Ovary (tissue), 10 donors: ENCODE measurements at places on chromosomes 4 and X.

DNA sequence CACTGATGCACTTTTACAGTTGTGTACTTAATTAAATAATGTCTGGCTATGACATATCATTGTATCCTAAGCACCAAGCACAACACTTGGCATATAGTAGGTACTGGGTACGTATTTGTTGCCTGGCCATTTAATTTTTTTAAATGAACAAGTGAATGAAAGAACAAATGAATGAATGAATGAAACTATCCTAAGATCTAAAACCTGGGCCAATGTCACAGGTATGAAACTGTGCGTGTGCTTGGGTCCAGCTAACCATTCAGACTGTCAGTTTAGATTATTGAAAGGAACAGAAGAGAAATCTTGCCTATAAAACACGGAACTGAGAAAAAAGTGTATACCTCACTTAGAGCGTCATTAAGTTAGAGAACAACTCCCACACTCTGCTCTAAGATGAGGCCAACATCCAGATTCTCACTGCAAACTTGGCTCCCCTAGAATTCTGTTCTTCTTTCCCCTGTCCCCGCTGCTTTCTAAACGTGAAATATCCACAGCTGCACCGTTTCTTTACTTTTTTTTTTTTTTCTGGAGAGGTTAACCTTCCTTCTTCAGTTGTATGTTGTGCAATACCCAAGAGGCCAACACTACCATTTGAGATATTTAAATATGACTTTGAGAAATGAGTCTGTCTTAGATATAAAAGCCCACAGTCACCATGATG is 17.3 kb upstream of the SEL1L3 start:
- no peak for DNase-seq
- H3K4me1 ChIP-seq = no peaks in the 10 kb centered on the region

GRCh38 chr4:963276-964225 is 9.8 kb downstream of the DGKQ start:
- H3K36me3 ChIP-seq = no peaks in the 10 kb centered on the region
- no peaks in the 10 kb centered on the region for H3K4me1 ChIP-seq
- no peak overlapping the region for H3K4me3 ChIP-seq
- H3K27me3 ChIP-seq = no peaks in the 10 kb centered on the region
- no peak for DNase-seq
- H3K27ac ChIP-seq = no peak overlapping the region

DNA sequence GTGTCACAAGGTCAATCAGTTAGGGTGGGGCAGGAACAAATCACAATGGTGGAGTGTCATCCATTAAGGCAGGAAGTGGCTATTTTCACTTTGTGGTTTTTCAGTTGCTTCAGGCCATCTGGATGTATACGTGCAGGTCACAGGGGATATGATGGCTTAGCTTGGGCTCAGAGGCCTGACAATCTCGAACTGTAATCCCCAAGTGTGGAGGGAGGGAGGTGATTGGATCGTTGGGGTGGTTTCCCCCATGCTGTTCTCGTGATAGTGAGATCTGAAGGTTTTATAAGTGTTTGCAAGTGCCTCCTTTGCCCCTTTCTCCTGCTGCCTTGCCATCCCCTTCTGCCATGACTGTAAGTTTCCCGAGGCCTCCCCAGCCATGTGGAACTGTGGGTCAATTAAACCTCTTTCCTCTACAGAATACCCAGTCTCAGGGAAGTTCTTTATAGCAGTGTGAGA is 36.7 kb upstream of the STS start:
- H3K4me3 ChIP-seq = no peak overlapping the region
- H3K27ac ChIP-seq = no peak overlapping the region
- H3K36me3 ChIP-seq = no peaks in the 10 kb centered on the region
- H3K27me3 ChIP-seq = no peaks in the 10 kb centered on the region

DNA sequence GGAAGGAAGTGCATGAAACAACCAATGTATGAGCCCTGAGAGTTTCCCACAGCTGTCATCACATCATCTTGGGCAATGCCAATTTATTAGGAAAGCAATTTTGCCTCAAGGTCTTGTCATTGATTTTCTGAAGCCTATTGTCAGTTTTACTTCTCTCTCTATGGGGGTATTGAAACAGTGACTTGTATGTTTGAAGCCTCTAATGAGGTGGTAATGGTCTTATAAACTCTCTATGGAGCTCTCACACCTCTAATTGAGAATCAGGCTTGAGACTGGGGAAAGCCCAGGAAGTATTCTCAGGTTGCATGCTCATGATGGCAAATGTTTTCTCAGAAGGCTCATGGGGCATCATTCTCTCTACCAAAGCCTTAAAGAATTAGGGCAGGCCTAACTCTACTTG is 308.2 kb upstream of the EMCN start:
- DNase-seq = no peak
- H3K27ac ChIP-seq = no peak overlapping the region
- H3K4me1 ChIP-seq = no peaks in the 10 kb centered on the region
- no peaks in the 10 kb centered on the region for H3K36me3 ChIP-seq
- H3K4me3 ChIP-seq = no peak overlapping the region

- H3K4me3 ChIP-seq = no peak overlapping the region
- no peaks in the 10 kb centered on the region for H3K4me1 ChIP-seq
- no peaks in the 10 kb centered on the region for H3K27me3 ChIP-seq
- DNase-seq = no peak
- H3K27ac ChIP-seq = no peak overlapping the region
Measured at GRCh38 chrX:54411732-54412131, 28.5 kb upstream of the TSR2 start.

GRCh38 chrX:1533058-1533457 is 3.9 kb downstream of the P2RY8 start:
- DNase-seq = no peak
- H3K4me3 ChIP-seq = no peak overlapping the region
- peaks cover 9% of the 10 kb centered on the region for H3K4me1 ChIP-seq
- no peak overlapping the region for H3K27ac ChIP-seq
- no peaks in the 10 kb centered on the region for H3K27me3 ChIP-seq

GRCh38 chr4:174713181-174713580 is 115.9 kb downstream of the GLRA3 start:
- no peak overlapping the region for H3K27ac ChIP-seq
- no peaks in the 10 kb centered on the region for H3K4me1 ChIP-seq
- no peak for DNase-seq
- no peaks in the 10 kb centered on the region for H3K36me3 ChIP-seq
- H3K4me3 ChIP-seq = no peak overlapping the region
- H3K27me3 ChIP-seq = no peaks in the 10 kb centered on the region

DNA sequence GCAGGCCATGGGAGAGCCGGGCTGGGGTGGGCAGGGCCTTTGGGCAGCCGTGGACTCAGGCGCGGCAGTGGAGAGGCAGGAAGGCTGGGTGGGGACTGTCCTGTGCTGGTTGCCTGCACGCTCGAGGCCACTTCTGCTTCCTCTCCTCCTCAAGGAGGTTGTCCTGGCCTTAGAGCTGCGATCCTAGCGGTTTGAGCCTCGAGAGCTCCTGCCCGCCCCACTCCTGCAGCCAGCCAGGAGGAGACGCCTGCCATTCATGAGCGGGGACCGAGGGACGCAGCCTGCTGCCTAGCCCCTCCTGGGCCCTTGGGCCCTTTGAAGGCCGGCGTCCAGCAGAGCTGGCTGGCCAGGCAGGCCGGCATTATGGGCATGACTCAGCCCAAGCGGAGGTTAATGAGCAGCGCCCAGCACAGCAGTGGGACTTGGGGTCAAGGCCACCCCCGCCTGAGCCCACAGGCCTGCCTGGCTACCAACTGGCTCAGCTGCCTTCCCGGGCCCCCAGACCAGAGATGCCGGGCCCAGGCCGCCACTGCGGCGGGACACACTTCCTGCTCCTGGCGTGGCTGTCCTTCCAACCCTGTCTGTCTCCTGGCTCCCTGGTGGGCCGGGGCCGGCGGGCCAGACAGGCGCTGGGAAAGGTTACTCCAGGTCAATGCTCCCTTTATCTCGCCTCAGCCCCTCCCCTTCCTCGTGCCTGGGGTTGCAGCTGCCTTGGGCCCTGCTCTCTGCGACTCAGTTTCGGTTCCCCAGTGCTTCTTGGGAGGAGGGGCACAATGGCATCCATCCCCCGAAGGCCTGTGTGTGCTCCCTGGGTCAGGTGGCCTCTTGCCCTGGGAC is 1.8 kb downstream of the ABCD1 start:
- peak overlapping the region; percentile 18 for H3K4me3 ChIP-seq
- peak; percentile 67 for DNase-seq
- H3K27me3 ChIP-seq = no peaks in the 10 kb centered on the region
- H3K4me1 ChIP-seq = no peaks in the 10 kb centered on the region
- no peak overlapping the region for H3K27ac ChIP-seq
- no peaks in the 10 kb centered on the region for H3K36me3 ChIP-seq

GRCh38 chrX:120522820-120523219 is 37.9 kb downstream of the CUL4B start:
- no peak overlapping the region for H3K4me3 ChIP-seq
- no peaks in the 10 kb centered on the region for H3K36me3 ChIP-seq
- H3K27ac ChIP-seq = no peak overlapping the region
- no peak for DNase-seq
- no peaks in the 10 kb centered on the region for H3K27me3 ChIP-seq
